ENCODE measurements at places on chromosomes 1 and 21.

- no peak for DNase-seq
These were observed 154.4 kb downstream of the HHAT start for GRCh38 chr1:210482945-210483617.

GRCh38 chr1:61836649-61837048, 94.4 kb downstream of the PATJ start:
- no peak for DNase-seq

GRCh38 chr1:59568158-59568935, 246.4 kb upstream of the HOOK1 start:
- peak; percentile 6 for DNase-seq

DNA sequence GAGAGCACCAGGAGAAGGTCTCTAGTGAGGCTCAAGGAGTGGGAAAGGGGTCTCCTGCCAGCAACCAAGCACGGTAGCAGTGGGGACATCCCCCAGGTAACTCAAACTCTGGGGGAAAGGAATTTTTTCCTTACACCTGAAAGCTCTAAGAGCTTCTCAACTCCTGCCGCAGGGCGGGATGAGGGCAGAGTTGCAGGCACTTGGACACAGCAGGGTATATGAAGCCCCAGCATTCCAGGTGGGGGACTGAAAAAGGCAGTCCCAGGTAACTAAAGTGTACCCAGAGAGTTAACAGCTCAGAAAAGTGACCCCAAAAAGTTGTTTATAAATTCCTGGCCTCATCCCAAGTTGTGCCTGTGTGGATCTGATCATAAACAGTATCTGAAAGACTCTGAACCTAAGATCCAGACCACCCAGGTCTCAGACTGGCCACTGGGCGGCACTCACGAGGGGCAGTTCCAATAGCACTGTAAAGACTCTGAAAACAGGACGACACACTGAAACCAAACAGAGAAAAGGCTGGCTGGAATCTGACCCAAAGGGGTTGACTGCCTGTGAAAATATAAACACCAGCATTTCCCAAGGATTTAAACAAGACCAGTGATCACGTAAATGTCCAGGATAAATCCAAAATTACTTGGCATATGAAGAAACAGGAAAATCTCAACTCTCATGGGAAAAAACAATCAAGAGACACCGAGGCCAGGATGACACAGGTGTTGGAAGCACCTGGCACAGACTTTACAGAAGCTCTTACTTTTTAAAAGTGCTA, 47.5 kb downstream of the HSF2BP start:
- peak; percentile 81 for DNase-seq

DNA sequence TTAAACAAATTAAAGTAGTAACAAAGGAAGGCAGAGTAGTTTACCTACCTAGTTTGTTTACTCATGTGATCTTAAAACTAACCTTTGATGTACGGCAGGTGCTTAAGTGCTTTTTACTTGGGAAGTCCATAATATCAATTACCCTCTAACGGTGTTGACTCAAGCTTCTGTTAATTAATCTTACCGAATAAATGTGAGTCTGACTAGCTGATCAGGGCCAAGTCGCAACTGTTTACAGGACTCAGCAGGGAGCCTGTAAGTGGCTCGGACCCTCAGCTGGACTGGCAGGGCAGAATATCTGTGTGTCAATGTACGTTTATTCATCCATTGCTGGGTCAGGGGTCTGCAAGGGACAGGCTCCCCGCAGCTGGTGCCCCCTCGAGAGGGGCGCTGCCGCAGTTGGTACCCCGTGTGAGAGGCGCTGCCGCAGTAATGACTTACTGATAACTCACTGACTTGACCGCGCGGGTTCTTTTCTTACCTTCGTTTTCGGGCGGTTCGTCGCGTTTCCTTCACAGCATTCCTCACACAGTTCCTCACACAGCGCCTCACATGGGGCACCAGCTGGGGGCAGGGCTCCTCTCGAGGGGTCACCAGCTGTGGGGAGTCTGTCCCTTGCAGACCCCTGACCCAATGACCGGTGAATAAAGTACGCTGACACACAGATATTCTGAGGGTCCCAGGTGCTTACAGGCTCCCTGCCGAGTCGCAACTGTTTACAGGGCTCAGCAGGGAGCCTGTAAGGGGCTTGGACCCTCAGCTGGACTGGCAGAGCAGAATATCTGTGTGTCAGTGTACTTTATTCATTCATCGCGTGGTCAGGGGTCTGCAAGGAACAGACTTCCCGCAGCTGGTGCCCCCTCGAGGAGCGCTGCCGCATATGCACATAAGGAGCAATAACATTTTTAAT, 3.0 kb downstream of the FMO1 start:
- DNase-seq, result peak; percentile 94

GRCh38 chr1:112714313-112715263, 544 bp downstream of the PPM1J start:
- DNase-seq, result peak; percentile 26

DNA sequence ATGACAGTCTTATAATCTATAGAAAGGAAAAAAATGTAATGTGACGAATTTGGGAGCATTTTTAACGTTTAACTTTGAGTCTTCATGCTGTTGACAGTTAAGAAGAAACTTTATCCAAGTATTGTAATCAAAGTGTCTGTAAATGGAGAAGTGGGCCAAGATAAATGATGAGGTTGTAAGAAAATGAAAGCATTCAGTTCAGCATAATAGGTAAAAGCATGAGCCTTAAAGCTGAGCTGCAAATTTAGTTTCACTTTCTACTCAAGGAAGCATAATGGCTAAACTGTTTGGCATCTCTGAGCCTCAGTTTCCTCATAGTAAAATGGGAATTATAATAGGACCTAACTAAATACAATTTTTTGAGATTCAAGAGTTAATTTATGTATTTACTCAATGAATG, 1554.8 kb downstream of the KCNT2 start:
- DNase-seq, result peak; percentile 16

GRCh38 chr21:35227786-35228185, 178.7 kb upstream of the RUNX1 start:
- DNase-seq, result peak; percentile 20

DNA sequence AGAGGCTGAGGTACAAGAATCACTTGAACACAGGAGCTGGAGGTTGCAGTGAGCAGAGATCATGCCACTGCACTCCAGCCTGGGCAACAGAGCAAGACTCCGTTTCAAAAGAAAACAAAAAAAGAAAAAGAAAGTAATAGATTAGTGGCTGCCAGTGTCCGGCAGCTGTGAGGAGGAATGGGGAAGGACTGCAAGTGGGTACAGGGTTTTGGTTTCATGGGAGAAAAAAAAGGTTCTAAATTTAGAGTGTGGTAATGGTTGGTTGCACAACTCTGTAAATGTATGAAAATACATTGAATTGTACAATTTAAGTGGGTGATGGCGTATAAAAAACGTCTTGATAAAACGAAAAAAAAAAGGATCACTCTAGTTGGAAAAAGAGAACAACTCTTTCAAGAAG, 6.7 kb downstream of the TAF1A start:
- no peak for DNase-seq

DNA sequence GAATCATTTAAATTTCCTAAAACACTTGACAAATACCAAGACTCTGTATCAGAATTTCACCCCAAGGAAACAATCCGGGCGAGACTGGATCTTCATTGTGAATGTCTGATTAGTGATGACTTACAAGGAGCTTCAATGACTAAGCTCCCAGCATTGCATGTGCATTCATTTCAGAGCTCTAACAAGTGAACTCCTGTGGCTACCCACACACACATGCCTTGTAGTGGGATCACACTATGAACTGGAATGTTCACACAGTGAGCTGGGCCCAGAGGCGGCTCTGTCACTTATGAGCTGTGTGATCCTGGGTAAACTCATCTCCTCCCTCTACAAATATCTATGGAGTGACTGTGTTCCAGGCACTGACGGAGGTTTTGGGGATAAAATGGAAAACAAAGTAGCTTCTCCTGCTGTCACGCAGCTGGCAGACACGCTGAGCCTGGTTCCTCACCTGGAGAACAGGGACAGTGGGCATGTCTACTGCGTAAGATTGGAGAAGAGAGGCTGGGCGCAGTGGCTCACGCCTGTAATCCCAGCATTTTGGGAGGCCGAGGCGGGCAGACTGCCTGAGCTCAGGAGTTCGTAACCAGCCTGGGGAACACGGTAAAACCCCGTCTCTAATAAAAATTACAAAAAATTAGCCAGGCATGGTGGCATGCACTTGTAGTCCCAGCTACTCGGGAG, 56.9 kb downstream of the CLSTN1 start:
- no peak for DNase-seq
